ENCODE measurements at places on chromosomes 3 and 15. TPM values are rescaled to one million over a fixed set of nuclear protein-coding genes. Genes with fewer than 3 reads are reported as not detected.

DNA sequence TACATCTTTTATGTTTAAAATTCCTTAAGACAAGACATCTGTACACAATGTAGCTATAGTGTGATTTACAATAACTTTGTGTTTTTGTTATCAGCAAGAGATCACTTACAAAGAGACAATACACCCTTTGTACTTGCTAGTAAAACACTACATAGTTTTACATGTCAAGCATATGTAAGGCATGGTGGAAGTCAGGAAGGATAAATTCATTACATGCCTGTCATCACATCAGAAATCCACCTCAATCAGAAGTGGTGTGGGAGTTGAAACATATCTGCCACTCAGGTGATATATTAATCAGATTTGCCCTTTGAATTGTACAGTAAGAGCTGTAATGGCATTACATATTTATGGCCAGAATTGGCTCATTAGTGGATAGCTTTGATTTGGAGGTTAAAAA lies 95.5 kb downstream of the MBNL1 start:
- no peak for DNase-seq

- DNase-seq = no peak
Measured at GRCh38 chr3:185337231-185337816, 25.6 kb upstream of the MAP3K13 start.

- no peak for DNase-seq
Measured at GRCh38 chr15:78691167-78691850, 50.3 kb upstream of the CHRNB4 start.

DNA sequence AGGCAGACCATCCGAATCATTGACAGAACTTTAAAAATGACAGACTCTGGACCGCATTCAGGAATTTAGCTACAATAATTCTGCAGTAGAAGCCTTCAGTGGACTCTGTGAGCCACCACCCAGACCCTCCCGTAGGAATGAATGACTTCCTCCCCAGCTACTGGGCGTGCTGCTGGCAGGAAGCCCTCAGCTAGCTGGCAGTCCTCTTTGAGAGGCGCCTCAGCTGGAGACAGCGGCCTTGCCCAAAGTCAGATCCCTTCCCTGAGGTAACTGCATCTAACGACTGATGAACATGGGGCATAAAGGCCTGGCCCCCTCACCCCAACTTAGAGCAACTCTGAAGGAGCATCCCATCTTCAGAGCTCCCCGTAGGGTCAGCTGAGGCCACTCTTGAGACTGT lies 25.8 kb downstream of the CRABP1 start:
- DNase-seq = no peak

DNA sequence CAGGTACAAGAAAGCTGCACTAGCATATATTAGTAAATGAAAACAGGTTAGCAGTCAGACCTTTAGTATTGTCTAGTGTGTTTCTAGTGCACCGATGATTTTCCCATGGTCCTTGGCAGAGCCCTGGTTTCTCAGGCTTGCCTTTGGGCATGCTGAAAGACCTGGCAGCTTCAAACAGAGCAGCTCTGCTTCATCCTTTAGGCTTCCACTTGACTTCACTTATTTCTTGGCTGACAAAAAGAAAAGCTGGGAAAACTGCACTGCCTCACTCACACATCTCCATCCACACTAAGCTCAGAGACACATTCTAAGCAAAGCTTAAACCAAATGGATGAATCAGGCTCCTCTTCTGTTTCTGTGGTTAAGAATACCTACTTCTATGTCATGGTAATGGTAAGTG lies 374.8 kb upstream of the PDZRN3 start:
- DNase-seq = no peak

GRCh38 chr3:34793057-34793456 lies 846.3 kb upstream of the ARPP21 start:
- no peak for DNase-seq

DNA sequence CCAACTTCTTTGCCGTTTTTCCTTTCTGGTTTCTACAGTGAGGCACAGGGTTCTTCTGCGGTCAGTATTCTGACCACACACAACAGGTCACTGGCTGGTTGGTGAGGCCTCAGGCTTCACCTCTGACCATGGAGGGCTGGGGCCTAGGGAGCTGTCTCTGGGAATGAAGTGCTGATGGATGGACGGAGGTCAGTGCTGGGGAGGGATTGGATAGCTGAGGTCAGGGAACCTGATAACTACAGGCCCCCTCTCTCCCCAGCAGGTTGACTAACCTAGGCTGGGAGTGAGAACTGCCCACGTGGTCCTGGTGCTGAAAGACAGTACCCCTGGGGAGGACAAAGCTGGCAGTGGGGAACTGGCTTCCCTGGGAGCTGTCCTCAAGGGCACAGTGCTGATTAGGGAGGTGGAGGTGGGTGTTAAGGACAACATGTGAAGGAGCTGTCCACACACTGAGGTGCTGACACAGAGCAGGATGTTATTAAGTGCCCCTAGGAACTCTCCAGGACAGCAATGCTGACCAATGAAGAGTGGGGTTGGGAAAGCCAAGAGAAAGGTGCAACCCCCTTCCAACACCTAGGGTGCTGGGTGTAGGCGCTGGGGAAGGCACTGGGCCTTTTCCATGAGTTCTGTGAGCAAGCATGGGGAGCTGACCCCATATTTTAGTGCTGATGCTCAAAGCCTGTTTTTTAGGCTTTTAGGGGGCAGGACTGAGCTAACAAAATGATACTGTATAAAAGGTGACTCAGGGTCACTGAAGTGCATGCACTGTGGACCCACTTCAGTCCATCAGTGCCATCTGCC lies 45.2 kb downstream of the ATP2B2 start:
- peak; percentile 83 for DNase-seq

DNA sequence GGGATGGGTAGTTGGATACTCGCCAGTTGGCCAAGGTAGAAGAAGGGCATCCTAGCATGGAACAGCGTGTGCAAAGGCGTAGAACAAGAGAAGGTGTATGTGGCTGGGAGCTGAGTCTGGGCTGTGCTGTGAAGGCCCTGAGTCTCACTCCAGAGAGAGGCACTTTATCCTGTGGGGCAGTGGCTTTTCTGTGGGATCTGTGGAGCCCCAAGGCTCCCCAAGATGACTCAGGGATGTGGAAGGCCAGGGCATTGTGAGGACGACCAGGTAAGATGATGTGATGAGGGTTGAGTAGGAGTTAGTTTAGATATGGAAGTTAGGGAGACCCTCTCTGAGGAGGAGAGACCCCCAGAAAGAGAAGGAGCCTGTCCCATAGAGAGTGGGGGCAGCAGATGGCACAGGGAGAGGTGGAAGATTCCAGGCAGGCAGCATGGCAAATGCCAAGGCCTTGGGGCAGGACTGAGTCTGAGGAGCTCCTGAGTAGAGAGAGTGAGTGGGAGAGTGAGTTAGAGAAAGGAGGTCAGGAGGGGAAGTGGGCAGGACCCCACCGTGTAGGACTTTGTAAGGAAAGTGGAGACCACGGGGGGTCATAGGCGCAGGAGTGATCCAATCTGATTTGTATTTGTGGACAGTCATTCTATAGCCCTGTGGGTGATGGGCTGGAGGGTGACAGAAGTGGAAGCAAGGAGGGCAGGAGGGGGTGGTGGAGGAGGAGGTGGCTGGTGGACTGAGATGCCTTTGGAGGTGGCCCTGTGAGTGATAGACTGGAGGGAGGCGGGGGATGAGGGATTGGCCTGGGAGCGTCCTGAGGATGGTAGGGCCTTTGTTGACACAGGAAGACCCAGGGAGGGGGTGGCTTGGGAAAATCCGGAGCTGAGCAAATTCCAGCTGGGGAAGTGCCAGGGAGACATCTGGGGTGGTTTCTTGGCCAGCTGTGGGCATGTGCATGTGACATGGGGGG lies 50.3 kb downstream of the FBLN2 start:
- no peak for DNase-seq

DNA sequence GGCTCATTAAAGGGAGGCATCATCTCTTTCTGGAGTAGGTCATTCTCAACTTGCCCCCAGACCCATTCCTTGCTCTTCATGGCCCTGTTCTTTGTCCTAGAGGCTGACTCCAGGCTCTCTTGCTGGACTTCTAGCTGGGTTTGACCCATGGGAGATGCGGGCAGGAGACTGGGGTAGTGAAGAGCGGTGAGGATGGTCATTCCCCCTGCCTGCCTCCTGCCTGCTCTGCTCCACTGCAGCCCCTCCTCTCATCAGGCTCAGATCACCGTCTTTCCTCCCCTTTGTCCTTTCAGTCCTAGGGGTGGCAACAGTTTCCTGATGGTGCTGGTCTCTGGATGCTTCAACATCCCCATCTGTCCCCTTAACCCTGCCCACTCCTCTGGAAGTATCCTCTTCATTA lies 170.9 kb downstream of the ABHD5 start:
- DNase-seq = no peak

- DNase-seq = no peak
Measured at GRCh38 chr3:69288161-69288895, 97.6 kb downstream of the FRMD4B start.

DNA sequence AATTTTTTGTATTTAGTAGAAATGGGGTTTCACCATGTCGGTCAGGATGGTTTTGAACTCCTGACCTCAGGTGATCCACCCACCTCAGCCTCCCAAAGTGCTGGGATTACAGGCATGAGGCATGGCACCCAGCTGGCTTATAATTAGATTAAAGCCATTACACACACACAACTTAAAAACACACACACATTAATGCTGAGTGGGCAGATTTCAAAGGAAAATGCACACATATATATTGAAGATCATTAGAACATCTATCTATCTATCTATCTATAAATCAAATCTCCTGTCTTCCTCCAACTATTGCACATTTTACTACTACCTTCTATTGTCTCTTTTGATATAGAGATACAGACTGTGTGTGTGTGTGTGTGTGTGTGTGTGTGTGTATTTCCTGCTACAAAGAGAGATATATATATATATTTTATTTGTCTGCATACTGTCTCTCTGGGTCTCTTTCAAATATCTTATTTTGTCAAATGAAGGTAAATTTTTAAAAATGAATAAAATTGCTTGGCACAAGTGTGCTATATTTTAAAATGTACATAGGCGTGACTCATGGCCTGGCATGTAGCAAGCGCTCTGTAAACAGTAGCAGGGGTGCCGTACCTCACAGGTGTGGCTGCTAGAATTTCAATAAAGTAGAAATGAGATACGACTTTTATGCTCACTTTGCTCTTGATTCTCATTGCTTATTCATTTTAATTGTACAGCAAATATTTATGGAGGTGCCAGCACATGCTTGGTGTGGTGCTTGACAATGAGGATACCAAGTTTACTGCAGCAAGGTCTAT lies 655.8 kb downstream of the AGBL1 start:
- DNase-seq = no peak

DNA sequence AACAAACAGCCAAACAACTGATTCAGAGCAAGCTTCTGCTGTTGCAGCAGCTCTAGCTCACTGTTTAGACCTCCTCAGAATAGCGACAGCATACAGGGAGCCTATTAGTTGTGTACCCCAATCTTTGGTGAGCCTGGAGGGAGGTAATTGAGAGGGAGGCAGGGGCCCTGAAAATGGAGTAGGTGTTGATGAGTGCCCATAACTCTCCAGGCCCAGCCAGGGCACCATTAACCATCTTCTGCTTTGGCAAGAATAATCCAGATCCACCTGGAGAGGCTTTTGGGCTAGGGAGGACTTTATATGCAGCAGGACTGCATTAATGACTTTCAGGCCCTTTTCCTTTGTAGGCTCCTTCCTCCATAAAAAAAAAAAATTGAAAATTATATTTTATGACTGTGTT lies 20.9 kb downstream of the PLCL2 start:
- DNase-seq = no peak

- no peak for DNase-seq
Measured at GRCh38 chr3:177150218-177150916, 46.9 kb downstream of the TBL1XR1 start.

- peak; percentile 20 for DNase-seq
Measured at GRCh38 chr15:70528816-70529215, 234.5 kb downstream of the UACA start.

- DNase-seq = peak; percentile 6
Measured at GRCh38 chr15:64930019-64930652, 18.4 kb downstream of the ANKDD1A start.

- no peak for DNase-seq
Measured at GRCh38 chr3:161914703-161915417, 418.3 kb downstream of the OTOL1 start.

DNA sequence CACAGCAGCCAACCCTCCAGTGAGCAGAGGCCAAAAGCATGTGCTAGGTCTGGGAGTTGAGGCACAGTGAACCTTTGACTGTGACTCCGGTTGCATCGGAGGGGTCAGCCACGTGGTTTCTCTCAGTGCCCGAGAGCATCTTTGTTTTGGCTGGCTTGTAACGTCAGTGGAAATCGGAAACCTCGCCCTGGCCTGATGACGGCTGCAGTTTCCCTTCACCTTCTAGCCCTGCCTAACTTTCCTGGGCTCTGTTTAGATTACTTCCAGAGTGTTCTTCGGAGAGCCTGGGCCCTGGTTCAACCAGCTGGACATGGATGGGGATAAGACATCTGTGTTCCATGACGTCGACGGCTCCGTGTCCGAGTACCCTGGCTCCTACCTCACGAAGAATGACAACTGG lies 56.6 kb downstream of the MESD start:
- DNase-seq = no peak

DNA sequence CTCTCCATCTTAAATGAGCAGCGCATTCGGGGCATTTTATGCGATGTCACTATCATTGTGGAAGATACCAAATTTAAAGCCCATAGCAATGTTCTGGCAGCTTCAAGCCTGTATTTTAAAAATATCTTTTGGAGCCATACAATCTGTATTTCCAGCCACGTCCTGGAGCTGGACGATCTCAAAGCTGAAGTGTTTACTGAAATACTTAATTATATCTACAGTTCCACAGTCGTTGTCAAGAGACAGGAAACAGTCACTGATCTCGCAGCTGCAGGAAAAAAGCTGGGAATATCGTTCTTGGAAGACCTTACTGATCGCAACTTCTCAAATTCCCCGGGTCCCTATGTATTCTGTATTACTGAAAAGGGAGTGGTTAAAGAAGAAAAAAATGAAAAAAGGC lies 44.4 kb upstream of the RASA2 start:
- DNase-seq = no peak

The STOML1 gene
- total RNA-seq = 10.8 TPM

The MLF1 gene
- 0.39 TPM for total RNA-seq

The FGF7 gene
- not detected for total RNA-seq

The SLITRK3 gene
- total RNA-seq = not detected

The UQCC5 gene
- total RNA-seq = 9.0 TPM

The SLC24A5 gene
- not detected for total RNA-seq

The AZI2 gene
- total RNA-seq = 55.3 TPM

The PPP2R3A gene
- total RNA-seq = 0.21 TPM

The SNRPN gene
- 54.2 TPM for total RNA-seq

The SPESP1 gene
- not detected for total RNA-seq

The NUP210 gene
- total RNA-seq = 202 TPM

The CHDH gene
- total RNA-seq = 0.05 TPM

The TRIM42 gene
- total RNA-seq = not detected

The SHQ1 gene
- total RNA-seq = 27.2 TPM

The SERINC4 gene
- total RNA-seq = 0.21 TPM

The PLA2G4E gene
- total RNA-seq = not detected

The CSTA gene
- not detected for total RNA-seq

Data from activated CD8-positive, alpha-beta T cell treated with anti-CD3 and anti-CD28 coated beads, Interleukin-2, amount 10 ng/mL, durations not matched to agents 7 days and 5 days (primary cell).